ENCODE measurements at places on chromosomes 16 and 17. TPM values are rescaled to one million over a fixed set of nuclear protein-coding genes. Genes with fewer than 3 reads are reported as not detected.

DNA sequence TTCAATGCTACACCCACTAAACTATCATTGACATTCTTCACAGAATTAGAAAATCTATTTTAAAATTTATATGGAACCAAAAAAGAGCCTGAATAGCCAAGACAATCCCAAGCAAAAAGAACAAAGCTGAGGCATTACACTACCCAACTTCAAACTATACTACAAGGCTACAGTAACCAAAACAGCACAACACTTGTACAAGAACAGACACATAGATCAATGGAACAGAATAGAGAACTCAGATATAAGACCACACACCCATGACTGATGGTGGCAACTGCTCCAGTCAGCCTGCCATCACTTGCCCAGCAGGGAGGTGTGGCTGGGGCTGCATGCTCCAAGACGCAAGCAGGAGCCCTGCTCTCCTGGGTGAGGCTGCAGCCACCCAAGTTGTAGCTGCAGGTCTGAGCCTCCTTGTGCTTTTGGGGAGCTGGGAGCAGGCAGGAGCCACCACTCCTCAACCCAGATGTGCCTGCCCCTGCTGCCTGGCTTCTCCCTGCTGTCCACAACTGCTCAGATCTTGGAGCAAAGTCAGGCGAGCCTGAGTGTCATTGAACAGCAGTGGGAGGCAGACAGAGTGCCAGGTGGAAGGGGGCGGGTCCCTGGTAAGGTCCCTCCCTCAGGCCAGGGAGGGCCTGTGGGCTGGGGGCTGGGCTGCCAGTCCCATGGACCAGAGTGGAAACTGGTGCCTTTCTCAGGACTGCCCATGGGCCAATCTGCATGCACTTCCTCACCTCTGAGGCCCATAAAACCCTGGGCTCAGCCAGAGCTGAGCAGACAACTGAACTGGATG lies 24.7 kb downstream of the SSH2 start:
- no peaks in the 10 kb centered on the region for H3K36me3 ChIP-seq
- H3K27ac ChIP-seq = no peak overlapping the region
- no peaks in the 10 kb centered on the region for H3K27me3 ChIP-seq
- no peaks in the 10 kb centered on the region for H3K4me1 ChIP-seq

DNA sequence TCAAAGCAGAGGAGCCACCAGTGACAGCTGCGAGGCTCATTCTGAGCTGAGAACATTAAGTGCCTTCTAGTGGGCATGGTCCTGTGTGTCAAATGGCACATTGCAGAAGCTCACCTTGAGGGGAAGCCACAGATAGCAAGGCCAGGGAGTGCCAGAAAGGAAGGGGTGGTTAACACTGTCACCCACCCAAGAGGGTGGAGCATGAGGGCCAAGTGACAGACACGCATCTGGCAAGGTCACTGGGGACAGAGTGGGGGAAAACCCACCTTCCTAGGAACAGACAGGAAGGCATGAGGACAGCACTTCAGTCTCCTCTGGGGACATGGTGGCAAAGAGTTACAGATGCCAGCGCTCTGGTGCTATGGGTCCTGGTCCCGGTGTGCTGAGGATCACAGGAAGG lies 22.1 kb downstream of the NUBP1 start:
- DNase-seq = no peak
- no peak overlapping the region for H3K4me3 ChIP-seq
- H3K36me3 ChIP-seq = no peaks in the 10 kb centered on the region
- H3K4me1 ChIP-seq = no peaks in the 10 kb centered on the region
- no peak overlapping the region for H3K27ac ChIP-seq

DNA sequence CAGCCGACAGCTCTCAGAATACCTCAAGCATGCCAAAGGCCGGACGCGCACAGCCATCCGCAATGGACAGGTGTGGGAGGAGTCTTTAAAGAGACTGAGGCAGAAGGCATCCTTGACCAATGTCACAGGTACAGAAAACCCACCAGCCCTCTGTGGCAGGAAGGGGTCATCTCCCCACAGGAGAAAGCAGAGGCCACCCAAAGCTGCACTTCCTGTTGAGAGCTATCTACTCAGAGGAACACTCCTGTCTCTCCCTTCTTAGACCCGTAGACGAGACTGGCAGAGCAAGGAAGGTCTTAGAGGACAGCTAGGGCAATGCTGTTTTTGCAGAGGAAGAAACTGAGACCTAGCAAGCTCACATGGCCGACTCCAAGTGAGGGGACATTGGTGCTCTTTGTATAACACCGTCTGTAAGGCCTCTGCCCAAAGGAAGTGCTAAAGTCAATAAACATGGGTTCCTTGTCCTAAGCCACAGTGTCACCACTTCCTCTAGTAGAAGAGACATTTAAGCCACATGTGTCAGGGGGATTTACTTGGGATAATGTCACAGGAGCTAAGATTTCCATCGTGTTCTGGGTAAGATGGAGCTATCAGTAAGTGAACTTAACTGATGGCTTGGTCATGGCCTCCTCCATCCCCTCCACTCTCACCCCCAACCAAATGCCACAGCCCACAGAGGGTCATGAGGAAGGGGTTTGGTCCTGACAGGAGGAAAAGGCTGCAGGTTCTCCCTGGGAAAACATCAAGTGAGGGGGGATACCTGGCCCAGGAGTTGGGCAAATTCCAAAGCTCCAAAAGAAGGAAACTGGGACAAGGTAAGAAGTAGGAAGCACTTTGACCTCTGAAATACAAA lies 9.4 kb downstream of the LPO start:
- no peak overlapping the region for H3K27ac ChIP-seq
- H3K27me3 ChIP-seq = no peaks in the 10 kb centered on the region
- no peaks in the 10 kb centered on the region for H3K4me1 ChIP-seq
- H3K36me3 ChIP-seq = no peaks in the 10 kb centered on the region

Gene SPG7
- 208 TPM for total RNA-seq

GRCh38 chr17:76293106-76293505 lies 15.0 kb downstream of the QRICH2 start:
- DNase-seq = no peak
- H3K27ac ChIP-seq = no peak overlapping the region
- H3K27me3 ChIP-seq = no peaks in the 10 kb centered on the region
- no peak overlapping the region for H3K4me3 ChIP-seq

Gene C17orf100
- total RNA-seq = 1.3 TPM

GRCh38 chr16:88463411-88463810 lies 10.3 kb downstream of the ZFPM1 start:
- DNase-seq = no peak
- H3K4me3 ChIP-seq = no peak overlapping the region
- no peaks in the 10 kb centered on the region for H3K27me3 ChIP-seq
- H3K27ac ChIP-seq = no peak overlapping the region
- H3K36me3 ChIP-seq = no peaks in the 10 kb centered on the region
- no peaks in the 10 kb centered on the region for H3K4me1 ChIP-seq
